ENCODE measurements at places on chromosomes 13 and 19.

DNA sequence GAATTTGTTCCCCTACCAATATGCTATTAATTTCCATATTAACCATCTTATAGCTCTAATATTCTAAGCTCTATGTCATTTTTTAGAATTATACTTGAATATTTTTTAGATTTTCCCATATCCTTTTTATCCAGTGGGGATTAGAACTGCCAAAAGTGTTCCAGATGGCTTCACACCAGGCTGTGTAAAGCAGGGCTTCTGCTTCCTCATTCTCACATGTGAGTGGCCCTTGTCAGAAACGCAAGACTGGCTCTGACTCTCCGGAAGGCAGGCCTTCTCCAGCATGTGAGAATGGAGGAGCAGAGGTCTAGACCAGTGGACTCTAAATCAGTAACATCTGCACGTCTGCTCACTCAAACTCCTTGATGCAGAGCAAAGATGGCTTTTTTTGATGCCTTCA is 650.1 kb downstream of the FGF9 start:
- DNase-seq, result no peak

- DNase-seq, result no peak
These were observed 15.9 kb downstream of the CBY2 start for GRCh38 chr13:45718063-45718462.

DNA sequence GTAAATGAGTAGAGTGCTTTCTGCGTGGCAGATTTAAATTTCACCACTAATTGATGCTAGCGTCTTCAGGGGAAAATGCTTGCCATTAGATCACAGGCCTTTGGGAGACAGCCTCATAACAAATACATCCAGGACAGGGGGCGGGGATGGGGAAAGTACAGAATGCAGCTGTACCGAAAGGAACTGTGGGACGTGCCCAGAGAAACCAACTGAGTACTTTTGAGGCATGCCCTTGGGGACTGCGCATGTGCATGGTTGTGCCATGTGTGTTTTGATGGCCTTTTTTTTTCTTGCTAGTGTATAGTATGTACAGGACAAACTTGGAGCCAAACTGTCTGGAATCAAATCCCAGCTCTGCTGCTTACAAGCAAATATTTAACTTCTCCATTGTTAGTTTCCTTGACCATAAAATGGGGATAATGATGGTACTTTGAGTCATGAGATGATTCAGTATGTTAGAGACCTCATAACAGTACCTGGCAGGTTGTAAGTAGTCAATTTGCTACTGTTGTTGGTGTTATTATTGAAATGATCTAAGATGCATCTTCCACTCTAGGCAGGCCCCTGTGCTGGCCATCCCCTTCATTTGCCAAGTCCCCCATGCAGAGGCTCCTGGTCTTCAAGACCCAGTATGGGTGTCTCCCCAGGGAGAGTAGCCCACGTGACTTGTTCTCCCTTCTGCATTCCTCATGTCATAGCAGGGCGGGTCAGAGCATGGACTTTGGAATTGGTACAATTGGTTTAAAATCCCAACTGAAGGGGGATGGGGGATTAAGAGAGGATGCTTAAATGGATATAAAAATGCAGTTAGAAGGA is 68.3 kb upstream of the NPAS1 start:
- DNase-seq, result peak; percentile 50

- no peak for DNase-seq
These were observed 3.6 kb downstream of the FOXO1 start for GRCh38 chr13:40662866-40663265.

DNA sequence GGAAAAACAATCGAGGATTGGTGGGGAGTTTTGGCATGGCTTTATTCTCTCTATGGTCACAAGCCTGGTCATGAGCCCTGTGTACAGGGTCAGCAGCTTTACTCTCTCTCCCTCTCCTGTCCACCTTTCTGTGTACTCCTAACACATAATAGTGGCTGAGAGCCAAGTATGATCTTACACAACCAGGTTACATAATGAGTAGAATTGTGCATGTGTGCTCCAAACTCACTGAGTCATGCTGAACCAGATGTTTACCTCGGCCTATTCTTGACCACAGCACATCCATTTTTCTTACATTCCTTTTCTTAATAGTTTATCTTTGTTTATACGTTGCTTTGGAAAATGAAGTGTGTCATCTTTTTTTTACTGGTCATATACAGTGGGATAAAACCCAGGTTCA is 53.1 kb downstream of the ZNF254 start:
- no peak for DNase-seq

- DNase-seq, result no peak
These were observed 282.9 kb downstream of the OLFM4 start for GRCh38 chr13:53311561-53311960.

DNA sequence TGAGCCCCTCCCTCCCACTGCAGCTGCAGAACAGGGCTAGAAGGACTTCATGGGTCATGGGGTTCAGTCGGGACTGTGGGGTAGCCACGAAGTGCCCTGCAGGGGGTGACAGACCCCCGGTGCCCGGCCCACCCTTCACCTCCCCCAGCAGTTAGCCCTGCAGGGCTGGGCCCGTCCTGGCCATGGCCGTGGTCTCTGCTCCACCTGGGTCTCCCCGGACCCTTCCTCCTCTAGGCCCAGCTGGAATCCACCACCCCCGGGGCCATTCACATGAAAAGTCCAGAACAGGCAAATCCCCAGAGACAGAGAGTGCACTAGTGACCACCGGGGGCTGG is 17.3 kb downstream of the MKNK2 start:
- no peak for DNase-seq

GRCh38 chr13:108985166-108985565 is 355.8 kb downstream of the MYO16 start:
- no peak for DNase-seq

DNA sequence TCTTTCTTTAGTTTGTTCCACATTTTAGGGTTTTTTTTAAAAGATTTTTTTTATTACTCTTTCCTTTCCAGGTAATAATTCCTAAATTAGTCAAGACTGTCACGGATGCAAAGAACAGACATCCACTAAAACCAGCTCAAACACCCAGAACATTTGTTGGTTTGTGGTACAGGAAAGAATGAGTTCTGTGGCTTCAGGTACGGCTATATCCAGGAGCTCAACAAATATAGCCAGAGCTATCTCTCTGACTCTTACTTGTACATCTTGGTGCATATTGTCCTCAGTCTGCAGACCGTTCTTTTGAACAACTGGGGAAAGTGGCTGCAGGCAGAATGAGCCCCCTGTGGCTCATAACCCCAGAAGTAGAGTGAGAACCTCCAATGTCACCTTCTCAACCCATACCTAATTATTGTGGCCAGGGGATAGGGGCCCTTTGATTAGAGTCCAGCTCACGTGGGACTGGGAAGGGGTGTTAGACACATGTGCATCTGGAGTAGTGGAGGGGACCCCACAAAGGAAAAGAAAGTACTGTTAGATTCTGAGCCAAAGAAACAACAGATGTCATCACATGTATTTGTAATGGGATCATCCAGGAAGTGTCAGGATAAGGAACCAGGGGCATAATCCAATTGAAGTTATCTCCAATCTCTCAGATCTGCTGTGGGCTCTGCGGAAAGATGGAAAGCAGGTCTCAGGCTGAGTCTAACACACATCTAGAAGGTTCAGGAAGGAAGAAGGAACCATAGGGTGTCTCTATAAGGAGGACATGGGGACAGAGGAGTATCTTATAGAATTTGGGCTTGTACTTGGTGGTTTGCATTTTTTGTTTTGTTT is 1.9 kb upstream of the ZNF358 start:
- DNase-seq, result no peak

DNA sequence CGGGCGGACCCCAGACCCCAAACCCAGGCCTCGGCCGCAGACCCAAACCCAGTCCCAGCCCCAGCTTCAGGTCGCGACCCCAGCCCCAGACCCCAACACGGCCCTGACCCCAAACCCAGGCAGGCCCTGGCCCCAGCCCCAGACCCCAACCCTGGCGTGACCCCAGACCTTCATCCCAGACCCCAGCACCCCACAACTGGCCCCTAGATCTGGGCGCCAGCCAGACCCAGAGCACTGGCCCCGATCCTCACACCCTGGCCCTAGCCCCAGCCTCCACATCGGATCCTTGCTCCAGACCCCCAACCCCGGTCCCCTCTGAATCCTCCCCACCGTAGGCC is 7.5 kb downstream of the MBD3 start:
- DNase-seq, result no peak

GRCh38 chr19:6797646-6798045 is 25.1 kb downstream of the VAV1 start:
- DNase-seq, result no peak

DNA sequence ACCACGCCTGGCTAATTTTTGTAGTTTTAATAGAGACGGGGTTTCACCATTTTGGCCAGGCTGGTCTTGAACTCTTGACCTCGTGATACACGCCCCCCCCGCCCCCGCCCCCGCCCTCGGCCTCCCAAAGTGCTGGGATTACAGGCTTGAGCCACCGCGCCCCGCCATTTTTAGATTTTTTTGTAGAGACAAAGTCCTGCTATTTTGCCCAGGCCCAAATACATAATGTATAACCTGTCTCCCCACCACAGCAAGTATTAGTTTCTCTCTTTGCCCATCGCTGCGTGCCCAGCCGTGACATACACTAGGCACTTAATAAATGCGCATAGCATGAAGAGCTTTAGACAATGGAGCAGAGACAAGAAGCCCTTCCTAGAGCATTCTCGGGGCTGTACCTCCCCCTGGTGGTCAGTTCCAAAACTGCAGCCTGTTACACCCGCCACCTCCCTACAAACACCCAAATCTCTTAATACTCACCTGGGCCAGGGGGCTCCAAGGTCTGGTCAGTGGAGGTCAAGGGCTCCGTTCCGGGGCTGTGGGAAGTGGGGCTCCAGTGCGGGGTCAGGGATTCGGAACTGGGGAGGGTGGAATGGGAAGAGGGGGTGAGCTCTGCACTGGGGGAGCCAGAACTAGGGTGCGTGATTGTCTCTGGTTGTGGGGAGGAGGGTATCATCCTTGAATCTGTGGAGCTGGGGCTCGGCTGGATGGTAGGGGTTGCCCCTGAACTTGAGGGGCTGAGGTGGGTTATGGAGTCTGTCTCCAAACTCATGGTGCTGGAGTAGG is 22.5 kb downstream of the IQCN start:
- DNase-seq, result peak; percentile 57

DNA sequence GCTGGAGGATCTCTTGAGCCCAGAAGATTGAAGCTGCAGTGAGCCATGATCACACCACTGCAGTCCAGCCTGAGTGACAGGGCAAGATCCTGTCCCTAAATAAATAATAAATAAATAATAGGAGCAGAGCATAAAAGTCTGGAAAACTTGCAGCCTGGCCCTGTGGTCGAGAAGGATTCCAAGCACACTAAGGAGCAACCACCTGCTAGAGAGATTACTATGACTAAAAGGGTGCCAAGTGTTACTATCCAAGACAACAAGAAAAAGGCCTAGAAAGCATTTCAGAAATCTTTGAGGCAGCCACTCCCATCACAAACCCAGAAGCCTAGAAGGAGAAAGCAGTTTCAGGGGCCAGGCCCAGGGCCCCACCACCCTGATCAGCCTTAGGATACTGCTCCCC is 46.1 kb downstream of the LHFPL6 start:
- DNase-seq, result no peak

GRCh38 chr19:43624933-43625332 is 5.5 kb upstream of the ZNF428 start:
- no peak for DNase-seq

DNA sequence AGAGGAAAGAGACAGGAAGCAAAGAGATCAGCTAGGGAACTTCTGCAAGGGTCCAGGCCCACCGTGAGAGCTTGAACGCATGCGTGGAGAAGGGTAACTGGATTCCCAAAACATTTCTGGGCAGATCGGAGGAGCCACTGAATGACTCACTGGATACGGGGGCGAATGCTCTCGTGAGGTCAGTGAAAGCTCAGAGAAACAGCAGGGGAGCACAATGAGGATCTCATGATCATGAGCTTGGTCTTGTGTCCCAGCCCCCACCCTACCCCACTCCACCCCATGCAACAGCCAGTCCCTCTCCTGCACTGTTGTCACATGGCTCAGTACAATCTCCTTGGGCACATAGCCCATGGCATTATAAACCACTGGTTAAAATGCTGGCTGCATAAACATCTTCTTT is 40.6 kb downstream of the DCLK1 start:
- no peak for DNase-seq

DNA sequence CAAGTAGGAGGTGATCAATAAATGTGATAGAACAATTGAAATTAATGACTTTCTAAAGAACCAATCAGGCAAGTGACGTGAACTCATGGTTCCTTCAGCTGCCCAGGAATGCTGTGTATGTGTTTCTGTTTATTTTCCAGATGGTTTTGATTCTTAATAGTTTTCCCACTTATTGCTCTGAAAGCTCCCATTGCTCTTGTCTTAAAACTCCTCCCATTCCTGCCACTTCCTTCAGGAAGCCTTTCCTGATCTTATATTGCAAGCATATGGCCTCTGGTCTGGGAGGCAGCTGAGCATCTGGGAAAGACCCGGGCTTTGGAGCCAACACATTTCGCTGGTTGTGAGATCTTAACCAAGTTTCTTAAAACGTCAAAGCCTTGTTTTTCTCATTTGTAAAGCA is 17.1 kb upstream of the LATS2 start:
- DNase-seq, result no peak

GRCh38 chr19:4534836-4535658 is at the start of gene PLIN5:
Gene PLIN5, minus strand, starts transcription at chr19:4535224. Its CDS starts 1,150 bp downstream, at chr19:4534074.
- DNase-seq, result peak; percentile 64

- DNase-seq, result no peak
These were observed 115.3 kb downstream of the TBC1D4 start for GRCh38 chr13:75366380-75367280.

- peak; percentile 47 for DNase-seq
These were observed 135.0 kb upstream of the KL start for GRCh38 chr13:32881074-32881776.

DNA sequence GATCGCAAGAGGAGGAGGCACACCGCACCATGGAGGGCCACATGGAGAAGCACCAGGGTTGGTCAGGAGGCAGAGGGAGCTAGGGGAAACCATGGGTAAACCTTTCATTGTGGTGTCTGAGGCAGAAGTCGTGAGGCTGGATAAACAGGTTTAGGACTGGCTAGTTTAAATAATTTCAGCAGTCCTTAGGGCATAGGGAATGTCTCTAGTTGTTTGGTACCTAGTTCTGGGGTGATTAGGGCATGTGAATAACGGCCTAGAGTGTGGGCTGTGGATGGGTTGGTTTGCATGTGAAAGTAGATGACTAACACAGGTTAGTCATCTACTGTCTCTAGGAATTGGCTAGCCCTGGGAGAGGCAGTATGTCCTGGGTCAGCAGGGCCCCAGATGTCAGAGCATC is 102.3 kb downstream of the STOML3 start:
- no peak for DNase-seq

DNA sequence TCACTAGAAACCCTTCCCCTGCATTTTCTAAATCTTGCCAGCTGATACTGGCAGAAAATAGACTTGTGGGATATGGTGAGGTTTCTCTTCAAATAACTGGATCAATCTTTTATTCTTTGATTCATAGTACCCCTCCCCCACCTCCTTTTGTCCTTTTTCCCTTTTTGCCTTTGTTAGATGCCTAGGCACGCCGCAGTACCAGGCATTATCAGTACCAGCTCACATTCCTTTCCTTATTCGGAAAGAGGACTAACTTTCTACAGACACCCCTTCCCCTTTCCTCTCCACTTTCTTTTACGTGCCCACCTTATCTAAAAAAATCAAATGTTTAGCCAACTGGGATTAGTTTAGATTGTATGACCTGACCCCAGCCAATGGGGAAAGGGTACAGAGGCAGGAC is 226.4 kb downstream of the MTUS2 start:
- DNase-seq, result no peak
